ENCODE measurements at places on chromosomes 3 and 15.

- DNase-seq, result peak; percentile 41
These were observed 40.5 kb downstream of the DPPA2 start for GRCh38 chr3:109275702-109276293.

DNA sequence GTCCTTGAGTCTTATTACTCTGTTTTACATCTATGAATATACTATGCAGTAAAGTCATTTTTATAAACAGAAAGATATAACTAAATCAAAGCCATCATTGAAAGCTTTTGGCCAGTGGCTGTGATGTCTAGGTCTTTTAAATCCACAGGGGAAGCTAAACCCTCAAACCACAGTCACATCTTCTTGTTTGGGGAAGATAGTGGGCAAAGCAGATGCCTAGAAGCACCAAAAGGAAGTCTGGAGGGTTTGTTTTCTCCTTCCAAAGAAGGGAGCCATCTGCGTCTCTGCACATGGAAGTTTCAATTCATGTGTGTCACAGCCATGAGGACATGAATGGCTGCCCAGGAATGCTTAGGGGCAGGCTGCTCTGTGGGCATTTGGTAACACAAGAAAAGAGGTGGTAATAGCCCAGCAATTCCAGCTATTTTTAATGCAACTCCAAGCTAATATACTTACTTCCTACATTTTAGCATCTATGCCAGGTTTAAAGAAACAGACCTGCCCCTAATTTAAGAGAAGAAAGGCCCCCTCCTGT is 322.2 kb downstream of the SLC9A9 start:
- no peak for DNase-seq

DNA sequence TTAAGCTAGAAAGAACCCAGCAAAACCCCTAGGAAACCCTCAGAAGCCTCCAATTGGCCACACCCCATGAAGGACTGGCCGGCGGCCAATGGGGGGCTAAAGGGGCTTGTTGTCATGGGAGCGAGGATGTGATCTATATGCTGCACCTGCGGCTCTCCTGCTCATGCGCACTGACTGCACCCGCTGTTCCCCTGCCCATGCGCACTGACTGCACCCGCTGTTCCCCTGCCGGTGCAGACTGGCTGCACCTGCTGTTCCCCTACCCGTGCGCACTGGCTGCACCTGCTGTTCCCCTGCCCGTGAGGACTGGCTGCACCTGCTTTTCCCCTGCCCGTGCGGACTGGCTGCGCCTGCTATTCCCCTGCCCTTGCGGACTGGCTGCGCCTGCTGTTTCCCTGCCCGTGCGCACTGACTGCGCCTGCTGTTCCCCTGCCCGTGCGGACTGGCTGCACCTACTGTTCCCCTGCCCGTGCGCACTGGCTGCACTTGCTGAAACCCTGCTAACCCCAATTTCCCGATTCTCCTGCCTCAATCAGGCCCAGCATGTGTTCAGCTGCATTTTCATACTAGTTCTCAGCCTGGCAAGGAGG is 16.8 kb upstream of the MCCC1 start:
- no peak for DNase-seq

GRCh38 chr3:195913382-195913781 is 5.0 kb upstream of the TNK2 start:
- no peak for DNase-seq

DNA sequence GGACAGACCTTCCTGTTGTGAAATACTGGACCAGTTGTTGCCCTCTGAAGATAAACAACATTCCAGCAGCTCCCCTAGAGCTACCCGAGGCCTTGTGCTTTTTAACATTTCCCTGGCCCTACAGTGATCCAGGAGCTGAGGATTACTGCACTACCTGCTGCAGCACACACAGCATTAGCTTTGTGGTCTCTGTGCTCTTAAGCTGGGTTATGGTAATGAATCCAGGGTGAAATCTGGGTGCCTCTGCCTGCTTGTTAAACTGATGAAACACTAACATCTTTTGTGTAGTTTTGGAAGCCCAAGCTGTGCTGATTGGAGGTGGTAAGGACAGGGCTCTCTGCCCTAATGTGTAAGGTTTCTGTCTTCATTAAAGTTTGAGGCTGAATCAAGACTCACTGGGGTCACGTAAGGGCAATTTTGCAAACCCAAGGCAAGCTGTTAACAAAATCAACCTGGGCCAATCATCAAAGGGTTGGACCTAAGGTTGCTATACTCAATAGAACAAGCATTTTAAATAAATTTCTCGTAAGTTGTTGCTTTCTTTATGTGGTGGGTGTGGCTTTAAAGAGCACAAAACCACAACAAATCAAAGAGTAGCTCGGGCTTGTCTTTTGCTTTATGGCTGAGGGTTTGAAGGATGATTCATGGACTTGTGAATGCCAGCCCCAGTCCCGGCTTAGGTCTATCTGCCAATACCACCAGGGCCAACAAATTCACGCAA is 183.9 kb downstream of the TPRG1 start:
- no peak for DNase-seq

DNA sequence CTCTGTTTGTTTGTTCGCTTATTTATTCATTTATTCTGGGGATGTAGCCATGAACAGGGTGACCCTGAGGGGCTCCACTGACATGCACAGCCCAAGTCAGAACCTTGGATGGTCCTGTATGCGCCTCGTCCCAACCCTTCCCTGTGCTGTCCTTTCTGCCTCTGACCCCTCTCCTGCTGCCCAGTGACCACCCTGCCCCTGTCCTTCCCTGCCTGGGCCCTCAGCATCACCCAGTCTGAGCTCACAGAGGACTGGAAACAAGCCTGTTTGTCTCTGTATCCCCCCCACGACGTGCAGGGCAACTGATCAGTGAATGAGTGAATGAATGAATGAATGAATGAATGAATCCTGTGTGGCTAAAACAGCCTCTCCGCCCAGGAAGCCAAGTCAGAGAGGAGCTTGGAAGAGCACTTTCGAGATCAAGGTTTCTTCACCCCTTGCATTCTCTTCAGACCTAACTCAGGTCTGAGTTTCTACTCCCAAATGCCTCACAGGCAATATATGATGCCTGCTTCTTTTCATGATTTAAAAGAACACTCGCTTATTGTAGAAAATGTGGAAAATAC is 157.7 kb downstream of the SMAD6 start:
- no peak for DNase-seq

GRCh38 chr3:147655236-147655635 is 246.1 kb downstream of the ZIC1 start:
- DNase-seq, result no peak

- peak; percentile 66 for DNase-seq
These were observed 64.6 kb downstream of the CYP11A1 start for GRCh38 chr15:74302821-74303359.

All from HEK293T (cell line).